ENCODE measurements at places on chromosomes 12 and 14.

- DNase-seq, result no peak
Measured at GRCh38 chr14:29650554-29651269, 276.9 kb downstream of the PRKD1 start.

- no peak for DNase-seq
Measured at GRCh38 chr12:46506198-46506597, 133.6 kb upstream of the SLC38A2 start.

- no peak for DNase-seq
Measured at GRCh38 chr12:30691122-30691879, 4.4 kb downstream of the IPO8 start.

- DNase-seq, result no peak
Measured at GRCh38 chr14:72401101-72401625, 468.9 kb downstream of the RGS6 start.

DNA sequence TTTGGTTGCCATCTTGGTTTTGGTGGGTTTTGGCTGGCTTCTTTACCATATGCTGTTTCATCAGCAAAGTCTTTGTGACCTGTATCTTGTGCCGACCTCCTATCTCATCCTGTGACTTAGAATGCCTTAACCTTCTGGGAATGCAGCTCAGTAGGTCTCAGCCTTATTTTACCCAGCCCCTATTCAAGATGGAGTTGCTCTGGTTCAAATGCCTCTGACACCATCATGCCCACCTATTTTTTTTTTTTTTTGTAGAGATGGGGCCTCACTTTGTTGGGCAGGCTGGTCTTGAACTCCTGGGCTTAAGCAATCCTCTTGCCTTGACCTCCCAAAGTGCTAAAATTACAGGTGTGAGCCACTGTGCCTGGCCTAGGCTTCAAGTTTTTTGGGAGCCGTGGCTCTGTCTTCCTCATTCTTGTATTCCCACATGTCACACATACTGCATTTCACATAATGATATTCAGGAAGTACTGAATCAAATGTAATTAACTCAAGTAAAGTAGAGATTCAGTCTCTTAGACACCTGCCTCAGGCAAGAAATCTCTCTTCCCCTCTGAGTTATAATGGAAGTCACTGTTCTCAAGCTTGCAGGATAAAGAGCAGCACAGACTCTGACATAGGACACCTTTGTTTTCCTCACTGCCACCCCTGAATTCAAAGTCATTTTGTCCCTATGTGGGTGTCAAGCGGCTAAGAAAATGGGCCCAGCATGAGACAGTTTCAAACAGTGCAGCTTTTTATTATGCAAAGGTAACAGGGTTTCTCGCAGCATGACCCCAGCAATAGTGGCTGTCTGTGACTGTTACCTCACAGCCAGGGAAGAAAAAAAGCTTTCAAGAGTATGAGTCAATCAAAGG is 159.0 kb downstream of the PTPN11 start:
- DNase-seq, result no peak

GRCh38 chr14:30291216-30291615 is 267.7 kb upstream of the G2E3 start:
- DNase-seq, result no peak

GRCh38 chr14:52044791-52045522 is 23.9 kb downstream of the NID2 start:
- DNase-seq, result no peak

- DNase-seq, result no peak
Measured at GRCh38 chr14:61065656-61066055, 84.6 kb downstream of the SLC38A6 start.

- no peak for DNase-seq
Measured at GRCh38 chr14:81559385-81559784, 25.7 kb upstream of the SEL1L start.

DNA sequence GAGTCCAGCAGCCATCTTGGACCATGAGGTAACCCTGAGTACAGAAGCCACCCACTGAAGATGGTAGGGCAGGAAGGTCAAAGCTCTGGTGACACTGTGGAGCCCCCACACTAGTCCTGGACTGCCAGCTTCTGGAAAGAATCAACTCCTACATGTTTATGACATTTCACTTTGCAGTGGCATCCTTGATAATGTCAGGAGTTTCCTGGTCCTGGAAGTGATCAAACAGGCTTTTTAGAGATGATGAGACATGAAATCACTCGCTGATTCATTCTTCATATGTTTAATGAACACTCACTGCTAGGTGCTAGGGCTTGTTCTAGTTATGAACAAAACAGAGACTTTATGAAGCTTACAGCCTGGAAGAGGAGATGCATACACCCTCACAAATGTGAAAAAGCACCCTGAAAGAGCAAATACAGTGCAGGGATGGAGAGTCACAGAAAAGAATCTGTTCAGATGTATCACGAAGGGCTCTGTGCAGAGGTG is 15.8 kb upstream of the HNF1A start:
- DNase-seq, result no peak

- DNase-seq, result no peak
Measured at GRCh38 chr14:33782923-33783322, 168.0 kb downstream of the EGLN3 start.

DNA sequence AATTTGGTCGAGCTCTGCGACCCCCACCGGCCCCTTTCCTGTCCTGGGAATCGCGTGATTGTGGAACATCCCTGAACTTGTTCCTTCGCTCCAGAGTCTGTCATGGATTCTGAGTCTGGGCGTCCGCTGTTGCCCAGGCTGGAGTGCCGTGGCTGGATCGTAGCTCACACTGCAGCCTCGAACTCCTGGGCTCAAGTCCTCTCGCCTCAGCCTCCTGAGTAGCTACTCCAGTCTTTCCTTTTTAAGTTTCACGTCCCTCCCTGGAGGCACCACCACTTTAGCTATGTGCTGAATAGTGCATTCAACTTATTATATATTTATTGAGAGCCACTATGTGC is 698 bp downstream of the ACOT6 start:
- no peak for DNase-seq

- no peak for DNase-seq
Measured at GRCh38 chr14:71628433-71628832, 303.8 kb upstream of the RGS6 start.

GRCh38 chr12:113228394-113229028 is 7.2 kb downstream of the TPCN1 start:
- no peak for DNase-seq

- no peak for DNase-seq
Measured at GRCh38 chr12:87272851-87273250, 756.4 kb downstream of the C12orf50 start.

DNA sequence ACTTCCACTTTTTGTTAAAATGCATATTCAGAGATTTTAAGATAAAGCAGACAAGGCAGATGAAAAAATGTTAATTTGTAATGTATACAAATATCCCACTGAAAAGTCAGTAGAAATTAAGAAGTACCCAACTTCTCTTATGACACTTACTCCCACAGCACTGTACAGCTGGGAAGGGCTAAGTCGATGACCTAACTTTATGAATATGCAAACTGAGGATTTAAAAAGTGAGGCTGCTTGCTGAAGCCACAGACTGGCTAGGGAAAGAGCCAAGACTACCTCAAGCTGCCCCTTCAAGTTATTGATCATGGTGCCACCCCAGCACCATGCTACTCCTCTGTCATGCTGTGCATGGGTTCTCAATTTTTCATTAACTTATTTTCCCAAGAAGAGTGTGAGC is 17.0 kb downstream of the PPM1H start:
- no peak for DNase-seq

GRCh38 chr14:81868172-81868571 is 334.5 kb upstream of the SEL1L start:
- DNase-seq, result no peak

DNA sequence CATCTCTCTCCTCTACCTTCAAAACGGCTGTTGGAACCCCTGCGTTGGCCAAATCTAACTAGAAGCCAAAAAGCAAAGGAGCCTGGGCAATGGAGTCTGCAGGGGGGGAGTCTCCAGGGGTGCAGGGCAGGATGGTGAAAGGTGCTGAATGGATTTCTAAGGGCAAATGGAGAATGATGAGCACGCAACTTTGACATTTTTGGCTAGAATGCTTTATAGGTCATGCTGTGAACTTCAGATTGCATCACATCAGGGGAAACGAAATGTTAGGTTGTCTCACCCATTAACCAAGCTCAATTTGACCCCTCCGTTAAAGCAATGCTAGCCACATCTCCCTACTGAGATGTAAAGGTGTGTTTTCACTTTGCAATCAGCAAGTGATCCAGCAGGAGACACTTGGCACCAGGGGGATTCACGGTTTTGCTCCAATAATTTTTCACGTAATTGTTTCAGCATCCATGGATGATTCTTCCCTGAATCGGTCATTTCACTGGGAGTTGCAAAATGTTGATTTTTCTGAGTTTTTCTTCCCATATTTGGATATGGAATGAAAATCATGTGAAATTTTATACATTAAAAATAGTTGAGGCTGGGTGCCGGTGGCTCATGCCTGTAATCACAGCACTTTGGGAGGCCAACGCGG is 78.0 kb upstream of the MDM1 start:
- DNase-seq, result no peak

DNA sequence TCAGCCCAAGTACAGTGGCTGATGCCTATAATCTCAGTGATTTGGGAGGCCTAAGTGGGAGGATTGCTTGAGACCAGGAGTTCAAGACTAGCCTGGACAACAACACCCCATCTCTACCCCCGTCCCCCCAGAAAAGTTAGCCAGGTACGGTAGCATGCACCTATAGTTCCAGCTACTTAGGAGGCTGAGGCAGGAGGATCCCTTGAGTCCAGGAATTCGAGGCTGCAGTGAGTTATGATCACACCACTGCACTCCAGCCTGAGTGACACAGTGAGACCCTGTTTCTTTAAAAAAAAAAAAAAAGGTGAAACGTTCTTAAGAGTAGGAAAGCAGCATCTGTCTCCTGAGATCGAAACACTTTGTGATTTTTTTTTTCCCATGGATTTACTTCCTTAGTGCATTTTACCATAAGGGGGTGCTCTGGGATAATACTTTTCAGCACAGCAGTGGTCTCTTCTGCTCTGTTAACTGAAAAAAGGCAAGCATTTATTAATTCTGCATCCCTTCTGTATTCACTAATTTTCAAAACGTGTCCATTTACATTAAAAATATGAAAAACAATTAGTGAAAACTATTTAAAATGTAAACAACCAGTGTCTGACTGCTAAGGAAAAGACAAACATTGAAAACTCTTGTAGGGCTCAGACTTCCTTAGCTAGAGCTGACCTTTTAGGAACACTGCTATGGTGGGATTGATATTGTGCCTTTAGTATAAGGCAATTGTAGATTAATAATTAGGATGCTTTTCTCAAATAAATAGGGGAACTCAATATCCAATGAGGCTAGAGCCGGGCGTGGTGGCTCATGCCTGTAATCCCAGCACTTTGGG is 31.2 kb upstream of the USP44 start:
- DNase-seq, result no peak

DNA sequence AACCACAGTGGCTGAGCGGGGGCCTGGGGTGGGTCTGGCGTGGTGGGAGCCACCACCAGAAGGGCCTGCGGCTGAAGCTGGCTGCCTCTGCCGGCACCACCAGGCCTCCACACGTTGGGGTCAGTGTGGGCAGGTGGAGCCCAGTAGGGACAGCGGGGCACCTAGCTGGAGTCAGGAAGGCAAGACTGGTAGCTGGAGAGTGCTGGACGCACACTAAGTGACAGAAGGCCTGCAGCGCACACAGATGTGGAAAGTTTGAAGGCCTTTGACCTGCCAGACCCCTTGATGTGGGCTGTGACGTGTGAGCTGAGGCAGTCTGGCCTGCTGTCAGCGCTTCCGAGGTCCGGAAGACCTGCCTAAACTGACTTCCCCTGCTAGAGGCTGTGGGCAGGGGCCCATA is 26.3 kb downstream of the RIN3 start:
- no peak for DNase-seq

DNA sequence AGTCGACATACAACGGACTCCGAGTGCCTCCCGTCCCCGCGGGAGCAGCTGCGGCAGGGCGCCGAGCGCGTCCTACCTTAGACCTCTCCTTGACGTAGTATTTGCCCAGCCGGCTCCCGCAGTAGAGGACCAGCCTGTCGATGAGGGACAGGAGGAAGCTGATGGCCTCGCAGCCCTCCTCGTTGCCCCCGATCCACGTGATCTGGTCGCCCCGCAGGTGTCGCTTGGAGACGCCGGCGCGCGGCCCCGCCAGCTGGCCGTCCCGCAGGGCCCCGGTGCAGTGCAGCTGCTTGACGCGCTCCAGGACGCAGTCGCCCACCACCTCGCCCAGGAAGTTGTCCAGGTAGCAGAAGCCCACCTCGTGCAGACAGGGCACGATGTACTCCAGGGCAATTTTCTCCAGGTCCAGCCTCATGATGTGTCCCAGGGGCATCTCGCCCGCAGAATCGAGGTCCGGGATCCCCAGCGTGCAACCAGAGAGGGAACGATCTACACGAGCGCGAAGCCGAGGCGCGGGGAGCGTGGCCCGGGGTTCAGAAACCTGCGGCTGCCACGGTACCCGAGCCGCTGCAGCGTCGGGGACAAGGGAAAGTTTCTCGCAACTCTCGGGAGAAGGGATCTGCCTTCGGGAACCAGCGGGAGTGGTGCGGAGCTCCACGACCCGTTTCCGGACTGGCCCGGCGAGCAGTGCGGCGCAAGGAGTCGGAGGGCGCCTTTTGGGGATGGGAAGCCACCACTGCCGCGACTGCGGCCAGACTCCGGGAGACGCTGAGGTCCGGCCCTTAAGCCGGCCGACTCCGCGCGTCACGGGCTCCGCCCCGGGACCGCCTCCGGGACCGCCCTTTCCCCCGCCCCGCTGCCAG is at the start of gene EGLN3:
TSS of gene EGLN3 (minus strand) at position 755 of the 863 bp plus-strand sequence. CDS start at position 433, 322 bp downstream.
- DNase-seq, result peak; percentile 15

- no peak for DNase-seq
Measured at GRCh38 chr14:69183735-69184134, 7.6 kb upstream of the EXD2 start.

DNA sequence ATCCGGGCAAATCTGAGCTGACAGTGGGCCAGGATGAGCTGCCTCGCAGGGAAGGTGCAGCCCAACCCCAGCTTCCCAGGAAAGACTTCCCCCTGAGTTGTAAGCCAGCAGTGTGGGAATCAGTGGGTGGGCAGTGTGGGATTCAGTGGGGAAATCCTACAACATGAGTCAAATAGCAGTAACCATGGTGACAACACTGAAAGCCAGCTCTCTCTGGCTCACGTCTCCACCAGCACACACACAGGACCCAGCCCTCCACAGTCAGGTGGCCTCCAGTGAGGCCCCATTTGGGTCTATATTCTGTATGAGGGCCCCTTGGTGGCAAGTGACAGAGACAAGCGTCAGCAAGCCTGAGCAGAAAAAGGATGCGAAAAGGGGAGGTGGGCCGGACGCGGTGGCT is 6.0 kb upstream of the LGALS3 start:
- no peak for DNase-seq

- no peak for DNase-seq
Measured at GRCh38 chr12:53674977-53675700, 744 bp downstream of the ATP5MC2 start.

- no peak for DNase-seq
Measured at GRCh38 chr12:121388421-121388981, 11.4 kb upstream of the RNF34 start.

GRCh38 chr14:94593749-94594431 is 12.7 kb downstream of the SERPINA5 start:
- DNase-seq, result no peak

GRCh38 chr12:54429014-54429471 is 10.0 kb upstream of the ITGA5 start:
- DNase-seq, result no peak

DNA sequence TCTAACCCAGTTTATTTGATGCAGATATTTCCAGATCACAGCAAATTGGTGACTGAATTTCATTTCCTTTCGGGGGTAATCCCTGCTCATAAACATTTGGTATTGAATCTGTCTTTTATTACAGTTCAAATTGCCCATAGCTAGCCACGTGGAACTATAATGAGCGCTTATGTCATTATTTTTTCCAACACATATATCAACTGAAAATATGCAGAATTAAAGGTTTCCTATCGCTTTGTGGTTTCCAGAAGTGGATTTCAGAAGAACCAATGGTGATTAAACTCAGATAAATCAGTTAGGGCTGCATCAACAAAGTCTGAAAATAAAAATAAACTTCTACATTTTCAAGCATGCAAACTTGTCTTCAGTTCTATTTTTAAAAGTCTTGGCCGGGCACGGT is 111.9 kb downstream of the PIK3C2G start:
- DNase-seq, result no peak
